ENCODE measurements at places on chromosomes 5 and 9.
A peak's percentile ranks its signal among the peaks of the same experiment; 100 is the strongest.

DNA sequence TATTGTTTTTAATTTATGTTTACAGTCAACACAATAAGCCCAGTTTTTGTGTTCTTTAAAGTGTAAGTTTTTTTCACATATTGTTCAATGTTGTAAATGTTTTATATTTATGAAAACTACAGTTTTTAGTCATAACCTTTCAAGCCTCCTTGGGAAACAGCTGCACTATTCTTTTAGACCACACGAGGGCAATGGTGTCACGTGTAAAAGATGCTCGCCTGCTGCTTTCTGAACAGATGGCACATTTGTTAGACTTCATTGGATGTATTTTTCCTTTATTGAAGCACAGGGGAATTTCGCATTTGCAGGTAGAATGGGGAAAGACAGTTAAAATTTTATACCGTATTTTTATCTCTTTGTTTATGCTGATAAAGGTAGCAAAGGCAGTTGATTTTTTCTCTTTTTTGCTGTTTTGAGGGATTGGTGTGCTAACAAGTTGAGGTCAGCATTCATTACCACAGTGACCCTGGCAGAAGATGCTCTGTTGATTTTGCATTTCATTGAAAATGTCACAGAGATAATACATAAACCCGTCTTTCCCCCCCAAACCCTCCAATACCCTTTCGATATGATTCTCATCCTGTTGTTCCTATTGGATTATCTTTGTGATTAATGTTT lies 59.0 kb downstream of the MAT2B start:
- peak; percentile 62 for DNase-seq

DNA sequence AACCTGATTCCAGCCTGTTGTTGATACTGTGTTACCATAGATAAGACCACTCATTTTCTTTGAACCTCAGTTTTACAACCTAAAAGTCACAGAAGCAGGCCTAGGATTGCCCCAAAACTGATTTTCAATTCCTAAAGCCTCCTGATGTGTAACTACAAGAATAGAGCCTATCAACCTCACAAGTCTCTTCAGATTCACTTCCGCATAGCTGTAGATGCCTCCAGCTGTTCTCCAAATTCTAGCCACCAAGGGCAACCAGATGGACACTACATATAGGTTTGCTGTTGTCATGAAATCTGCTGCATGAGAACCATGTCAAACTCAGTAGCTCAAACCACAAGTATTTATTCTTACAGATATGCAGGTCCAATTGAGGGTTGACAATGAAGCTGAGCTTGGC lies 143.5 kb downstream of the SPATA31D1 start:
- no peak for DNase-seq

DNA sequence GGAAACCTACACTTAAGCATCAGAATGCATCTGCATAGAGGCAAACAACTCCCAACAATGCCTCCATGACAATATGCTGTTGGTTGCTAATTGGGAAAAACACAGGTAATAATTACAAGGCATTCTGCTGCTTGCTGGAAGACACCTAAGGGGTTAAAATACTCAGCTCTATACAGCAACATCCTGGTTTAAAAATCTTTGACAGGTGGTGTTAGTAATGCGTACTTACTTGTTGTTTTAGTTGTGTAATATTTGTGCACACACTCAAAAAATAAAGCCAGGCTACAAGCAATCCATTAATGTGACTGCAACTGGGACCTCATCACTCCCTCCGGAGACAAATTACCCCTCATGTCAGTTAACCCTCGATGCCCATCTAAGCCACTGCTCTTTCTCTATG lies 126.3 kb upstream of the ELL2 start:
- no peak for DNase-seq

- no peak for DNase-seq
Observed at GRCh38 chr5:79418276-79418675, 95.7 kb downstream of the HOMER1 start.

GRCh38 chr9:38380230-38380871 lies 12.2 kb upstream of the ALDH1B1 start:
- DNase-seq = no peak

DNA sequence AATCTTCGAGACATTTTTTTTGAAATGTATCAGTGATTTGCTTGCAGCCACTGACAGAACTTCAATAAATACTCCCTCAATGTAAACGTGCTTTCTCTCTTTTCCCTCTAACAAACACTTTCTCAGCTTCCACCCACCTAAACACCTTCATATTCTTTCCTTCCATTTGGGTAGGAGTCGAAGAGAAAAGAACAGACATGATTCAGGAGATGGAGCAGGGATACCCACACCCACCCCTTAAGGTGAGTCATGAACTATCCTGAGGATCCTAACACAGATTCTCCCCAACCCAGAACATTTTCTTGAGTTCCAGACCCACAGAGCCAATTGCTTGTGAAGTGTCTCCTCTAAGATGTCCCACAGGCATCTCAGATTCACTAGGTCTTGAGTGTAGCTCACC lies 488.8 kb downstream of the CDK5RAP2 start:
- no peak for DNase-seq

- no peak for DNase-seq
Observed at GRCh38 chr5:135440916-135441315, 6.2 kb downstream of the DCANP1 start.

GRCh38 chr9:136403915-136404800 lies 4.2 kb upstream of the SNAPC4 start:
- no peak for DNase-seq

- DNase-seq = no peak
Observed at GRCh38 chr5:14213253-14213652, 70.1 kb downstream of the TRIO start.

DNA sequence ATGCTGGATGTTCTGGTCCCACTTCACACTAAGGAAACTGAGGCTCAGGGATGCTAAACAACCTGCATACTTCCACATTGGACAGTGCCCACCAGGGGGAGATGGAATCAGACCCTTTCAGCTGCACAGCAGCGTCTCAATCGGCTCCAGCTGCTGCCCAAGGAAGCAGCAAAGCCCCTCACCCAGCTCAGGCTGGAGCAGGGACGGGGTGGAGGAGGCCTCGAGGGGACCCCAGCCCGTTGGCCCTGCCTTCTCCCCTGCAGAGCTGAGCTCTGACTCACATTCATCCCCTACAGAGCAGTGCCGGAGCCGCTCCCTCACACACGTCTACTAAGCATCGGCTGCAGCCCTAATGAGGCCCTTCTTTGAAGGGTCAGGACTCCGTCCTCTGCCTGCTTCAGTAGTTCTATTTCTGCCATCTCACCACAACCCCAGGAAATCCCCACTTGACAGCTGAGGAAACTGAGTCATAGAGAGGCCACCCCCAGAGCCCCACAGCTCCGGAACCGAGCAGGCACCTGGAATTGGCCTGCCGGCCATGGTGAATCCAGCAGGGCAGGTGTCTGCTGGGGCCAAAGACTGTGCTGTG lies 21.5 kb upstream of the SUSD3 start:
- no peak for DNase-seq

DNA sequence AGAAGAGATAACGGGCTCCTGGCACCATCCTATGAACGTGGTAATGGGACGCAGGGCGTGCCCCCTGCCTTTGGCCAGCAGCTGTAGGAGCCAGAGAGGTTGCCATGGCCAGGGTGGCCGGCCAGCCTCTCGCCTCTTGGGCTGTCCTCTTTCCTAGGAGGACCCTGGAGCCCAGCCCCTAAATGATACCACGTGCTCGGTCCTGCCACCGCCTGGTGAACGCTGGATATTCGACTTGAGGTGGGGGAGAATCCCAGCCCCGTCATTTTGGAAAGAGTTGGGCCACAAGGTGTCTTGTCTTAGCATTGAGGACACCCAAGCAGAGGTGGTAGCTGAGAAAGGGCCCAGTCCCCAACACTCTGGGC lies 391 bp upstream of the NRG2 start:
- DNase-seq = peak; percentile 43

GRCh38 chr5:79707535-79707934 lies 17.9 kb downstream of the CMYA5 start:
- DNase-seq = no peak

DNA sequence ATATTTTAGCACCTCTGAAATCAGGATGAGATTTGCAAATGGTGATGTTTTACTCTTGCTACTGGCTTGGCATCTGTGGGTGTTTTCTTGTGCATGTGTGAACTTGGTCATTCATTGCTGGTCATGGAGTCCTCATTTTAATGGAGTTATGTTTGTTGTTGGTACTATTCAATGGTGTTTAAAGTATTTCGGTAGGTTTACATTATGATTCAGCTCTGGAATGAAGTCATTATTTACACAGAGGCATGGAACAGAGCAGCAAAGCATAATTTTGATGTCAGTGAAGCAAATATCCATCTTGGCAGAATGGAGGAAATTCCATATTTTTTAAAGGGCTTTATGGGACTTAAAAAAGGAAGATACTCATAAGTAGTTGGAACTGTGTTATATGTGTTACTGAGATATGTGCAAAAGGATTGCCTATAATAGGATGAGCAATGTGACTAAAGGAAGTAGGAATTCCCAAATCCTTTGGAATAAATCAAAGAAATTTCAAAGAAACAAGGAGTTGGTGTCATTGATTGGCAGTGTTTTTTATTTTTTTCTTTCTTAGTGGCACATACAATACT lies 147.4 kb downstream of the ACTBL2 start:
- no peak for DNase-seq

DNA sequence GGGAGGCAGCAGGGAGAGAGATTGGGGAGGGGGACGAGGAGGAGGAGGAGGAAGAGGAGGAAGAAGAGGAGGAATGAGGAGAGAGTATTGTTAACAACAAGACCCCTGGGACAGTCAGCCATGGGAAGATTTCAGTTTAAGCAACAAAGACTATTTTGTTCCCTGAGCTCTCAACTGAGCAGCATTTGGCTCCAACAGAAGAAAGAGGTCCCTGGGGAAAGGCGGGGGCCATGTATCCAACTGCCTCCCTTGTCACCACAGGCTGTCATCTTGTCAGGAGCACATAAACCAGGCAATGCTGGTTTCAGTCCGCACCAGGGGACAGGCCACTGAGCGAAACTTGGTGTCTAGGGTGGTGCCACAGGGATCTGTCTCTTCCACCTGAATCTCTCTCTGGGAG lies 316.1 kb downstream of the TLE1 start:
- DNase-seq = no peak

GRCh38 chr5:81904861-81905260 lies 67.0 kb upstream of the ATG10 start:
- DNase-seq = no peak

DNA sequence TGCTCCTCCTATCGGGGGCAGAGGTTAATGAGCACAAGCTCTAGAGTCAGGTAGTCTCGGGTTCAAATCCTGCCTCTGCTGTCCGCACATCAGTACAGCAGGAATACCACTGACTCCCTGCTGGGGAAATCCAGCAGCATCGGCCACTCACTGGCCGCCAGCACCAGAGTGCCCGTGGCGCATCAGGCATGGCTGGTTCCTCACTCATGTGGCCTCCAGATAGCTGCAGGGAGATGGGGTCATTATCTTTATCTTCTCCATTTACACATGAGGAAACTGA lies 137.6 kb upstream of the COL5A1 start:
- no peak for DNase-seq

GRCh38 chr5:93454896-93455295 lies 126.1 kb downstream of the NR2F1-AS1 start:
- no peak for DNase-seq

DNA sequence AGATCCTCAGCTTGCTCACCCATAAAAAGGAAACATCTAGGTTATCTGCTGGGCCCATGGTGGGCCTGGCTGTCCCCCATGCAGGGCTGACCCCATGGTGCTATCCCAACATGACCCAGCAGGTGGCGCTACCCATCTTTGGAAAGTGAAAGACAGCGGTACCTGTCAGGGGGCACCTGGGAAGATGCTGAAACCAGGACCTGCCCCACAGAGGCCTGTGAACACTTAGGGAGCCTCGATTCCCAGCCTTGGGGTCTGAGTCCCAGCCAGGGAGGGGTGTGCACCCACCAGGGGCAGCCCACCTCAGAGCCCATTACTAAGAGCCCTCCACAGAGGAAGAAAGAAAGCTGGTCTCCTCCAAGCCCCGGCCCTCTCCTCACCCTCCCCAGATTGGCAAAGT lies 46.6 kb upstream of the IPPK start:
- DNase-seq = no peak

GRCh38 chr9:133375116-133375723 lies 640 bp downstream of the SURF4 start:
- DNase-seq = no peak

DNA sequence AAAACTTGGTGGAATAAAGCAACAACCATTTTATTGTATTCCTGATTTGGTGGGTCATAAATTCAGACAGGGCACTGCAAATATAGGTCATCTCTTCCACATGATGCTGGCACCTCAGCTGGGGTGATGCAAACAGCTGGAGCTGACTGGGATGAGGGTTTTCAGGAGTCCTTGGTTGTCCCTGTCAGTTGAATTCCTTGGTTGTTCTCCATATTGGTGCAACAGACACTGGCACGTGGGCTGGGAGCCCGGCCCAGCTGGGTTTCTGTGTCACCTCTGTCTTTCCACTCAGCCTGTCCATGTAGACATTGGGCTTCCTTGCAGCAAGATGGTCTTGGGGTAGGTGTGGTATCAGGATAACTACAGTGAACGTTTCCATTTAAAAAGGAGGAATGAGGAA lies 518.0 kb upstream of the MEF2C start:
- no peak for DNase-seq

DNA sequence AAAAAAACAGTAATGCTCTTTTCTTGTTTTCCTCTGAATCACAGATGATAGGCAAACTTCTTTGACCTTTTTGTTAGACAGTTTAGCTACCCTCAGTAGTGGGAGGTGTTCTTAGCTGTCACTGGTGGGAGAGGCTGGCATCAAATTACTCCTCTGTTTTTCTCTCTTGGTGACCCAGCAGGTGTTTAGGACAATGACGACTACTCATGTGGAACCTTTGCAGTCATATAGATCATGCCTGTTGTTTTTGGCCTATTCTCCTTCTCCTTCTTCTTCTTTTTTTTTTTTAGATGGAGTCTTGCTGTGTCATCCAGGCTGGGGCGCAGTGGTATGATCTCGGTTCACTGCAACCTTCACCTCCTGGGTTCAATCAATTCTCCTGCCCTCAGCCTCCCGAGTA lies 15.4 kb upstream of the NPR2 start:
- no peak for DNase-seq

DNA sequence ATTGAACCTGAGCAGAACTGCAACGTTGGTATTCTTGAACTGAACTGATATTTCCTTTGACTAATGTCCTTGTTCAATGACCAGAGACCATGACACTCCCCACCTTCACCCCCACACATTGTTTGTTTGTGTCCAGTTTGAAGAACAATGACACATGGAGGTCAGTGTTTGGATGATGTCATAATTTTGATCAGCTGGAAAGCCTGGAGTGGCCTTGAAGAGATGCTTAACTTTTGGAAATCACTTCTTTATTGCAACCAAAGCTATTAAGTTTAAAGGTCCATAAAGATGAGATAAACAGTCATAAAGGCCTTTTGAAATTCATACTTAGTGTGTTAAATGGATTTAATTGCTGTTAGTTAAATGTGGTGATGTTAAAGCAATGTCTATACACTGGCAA lies 92.7 kb downstream of the TMC1 start:
- DNase-seq = no peak

DNA sequence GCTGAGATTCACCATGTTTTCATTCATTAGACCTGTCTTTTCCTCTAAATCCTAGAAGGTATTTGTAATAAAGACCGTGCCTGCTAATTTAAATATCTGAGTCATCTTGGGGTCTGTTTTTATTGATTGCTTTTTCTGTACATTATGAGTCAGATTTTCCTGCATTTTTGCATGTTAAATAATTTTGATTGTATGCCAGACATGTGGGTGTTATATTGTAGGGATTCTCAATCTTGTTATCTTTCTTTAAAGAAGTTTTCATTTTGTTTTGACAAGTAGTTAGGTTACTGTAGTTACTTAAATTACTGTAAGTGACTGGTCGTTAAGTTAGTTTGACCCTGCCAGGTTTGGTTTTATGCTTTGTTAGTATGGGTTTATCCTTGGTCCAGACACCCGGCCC lies 35.1 kb downstream of the EXOSC2 start:
- DNase-seq = no peak

Data from NCI-H1694 treated with DMSO at 0.1 percent for 48 hours (cell line).